Endothelial cell of umbilical vein (primary cell): ENCODE measurements at places on chromosomes 5 and 9.

DNA sequence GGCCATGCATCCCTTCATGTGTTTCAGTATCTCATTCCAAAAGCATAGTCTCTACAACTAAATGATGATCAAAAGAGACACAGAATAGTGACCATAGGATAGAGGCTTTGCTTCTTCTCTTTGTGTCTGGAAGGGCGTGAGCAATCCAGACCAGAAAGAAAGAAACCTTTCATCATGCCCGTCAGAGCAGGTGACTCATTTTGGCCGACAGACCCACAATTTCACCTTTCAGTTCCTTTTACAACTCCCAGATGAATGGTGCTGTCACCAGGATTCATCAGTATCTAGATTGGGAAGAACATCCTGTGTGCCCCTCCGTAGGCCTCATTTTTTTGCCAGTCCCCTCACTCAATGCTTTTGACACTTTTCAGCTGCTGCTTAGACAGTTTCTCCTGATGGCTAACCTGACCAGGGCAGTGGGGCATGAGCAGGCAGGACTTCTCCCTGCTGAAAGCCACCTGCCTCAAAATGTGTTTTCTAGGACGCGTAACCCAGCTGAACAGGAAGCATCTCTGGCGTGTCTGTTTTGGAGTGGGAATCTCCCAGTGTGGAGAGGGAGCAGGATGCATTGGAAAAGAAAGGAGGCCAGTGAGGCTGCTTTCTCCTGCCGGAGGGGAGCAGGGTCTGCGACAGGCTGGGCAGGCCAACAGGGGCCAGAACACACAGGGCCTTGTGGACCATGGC, 21.2 kb downstream of the ABLIM3 start:
- no peak for DNase-seq

GRCh38 chr5:74949976-74950375, 83.8 kb upstream of the FAM169A start:
- no peak for DNase-seq

DNA sequence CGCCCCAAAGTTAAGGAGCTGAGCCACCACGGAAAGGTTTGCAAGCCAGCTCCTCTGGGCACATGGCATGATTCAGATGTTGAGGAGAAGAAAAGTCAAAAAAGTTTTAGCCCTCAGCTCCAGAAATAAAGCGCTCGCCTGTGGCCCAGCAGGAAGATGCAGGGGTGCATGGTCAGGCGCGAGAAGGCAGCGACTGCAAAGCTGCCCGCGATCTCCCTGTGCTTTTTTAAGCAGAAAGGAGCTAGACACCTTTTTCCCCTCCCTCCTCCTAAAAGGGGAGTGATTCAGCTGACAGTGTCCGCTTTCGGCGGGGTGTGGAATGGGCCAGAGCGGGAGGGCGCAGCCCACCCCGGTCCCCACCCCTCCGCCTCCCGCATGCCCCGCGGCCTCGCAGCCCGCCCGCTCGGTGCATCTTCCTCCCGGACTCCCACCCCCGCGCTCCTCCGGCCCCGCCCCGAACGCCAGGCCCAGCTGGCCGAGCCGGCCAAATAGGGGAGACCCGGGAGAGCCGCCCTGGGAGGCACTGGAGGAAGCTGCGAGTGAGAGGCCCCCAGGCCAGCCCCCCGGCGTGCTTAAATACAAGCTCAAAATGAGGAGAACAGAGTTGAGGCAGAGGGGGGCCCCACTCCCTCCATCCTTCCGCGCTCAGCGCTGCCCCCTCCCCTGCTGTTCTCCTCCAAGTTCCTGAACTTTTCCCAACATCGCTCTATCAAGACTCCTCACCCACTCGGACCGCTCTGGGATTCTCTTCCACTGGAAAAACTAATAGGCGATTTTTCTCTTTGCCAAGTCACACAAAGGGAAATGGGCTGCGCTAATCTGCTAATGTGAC, at the start of gene ADAMTS12:
Gene ADAMTS12, minus strand, starts transcription at position 203 of the 832 bp plus-strand sequence. Its CDS starts 134 bp downstream, at position 69.
- no peak for DNase-seq

DNA sequence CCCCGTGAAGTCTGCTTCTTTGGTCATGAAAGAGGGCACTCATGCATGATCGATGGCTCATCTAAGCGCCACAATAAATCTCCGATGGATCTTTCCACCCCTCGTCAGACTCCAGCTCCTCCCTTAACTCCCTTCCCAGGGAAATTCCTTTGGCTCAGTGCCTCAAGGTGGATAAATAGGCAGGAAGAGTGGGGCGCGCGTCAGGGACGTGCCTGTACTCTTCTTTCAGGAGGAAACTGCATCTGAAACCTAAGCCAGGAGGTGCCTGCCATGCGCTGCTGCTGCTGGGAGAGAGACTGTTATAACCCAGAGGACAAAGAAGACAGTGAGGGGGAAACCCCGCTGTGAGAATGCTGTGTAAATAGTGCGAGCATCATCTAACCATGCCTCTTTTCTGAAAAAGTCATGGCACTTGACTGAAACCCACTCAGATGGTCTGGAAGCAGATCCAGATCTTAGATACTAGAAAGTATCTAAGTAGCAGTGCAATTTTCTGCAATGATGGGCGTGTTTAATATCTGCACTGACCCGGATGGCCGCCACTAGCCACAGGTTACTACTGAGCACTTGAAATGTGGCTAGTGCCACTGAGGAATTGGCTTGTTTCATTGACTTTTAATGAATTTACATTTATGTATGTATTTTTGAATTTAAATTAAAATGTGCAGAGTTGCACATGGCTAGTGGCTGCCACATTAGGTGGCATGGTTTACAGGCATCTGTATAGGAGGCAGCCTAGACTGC, 120.3 kb upstream of the BASP1 start:
- DNase-seq = no peak

DNA sequence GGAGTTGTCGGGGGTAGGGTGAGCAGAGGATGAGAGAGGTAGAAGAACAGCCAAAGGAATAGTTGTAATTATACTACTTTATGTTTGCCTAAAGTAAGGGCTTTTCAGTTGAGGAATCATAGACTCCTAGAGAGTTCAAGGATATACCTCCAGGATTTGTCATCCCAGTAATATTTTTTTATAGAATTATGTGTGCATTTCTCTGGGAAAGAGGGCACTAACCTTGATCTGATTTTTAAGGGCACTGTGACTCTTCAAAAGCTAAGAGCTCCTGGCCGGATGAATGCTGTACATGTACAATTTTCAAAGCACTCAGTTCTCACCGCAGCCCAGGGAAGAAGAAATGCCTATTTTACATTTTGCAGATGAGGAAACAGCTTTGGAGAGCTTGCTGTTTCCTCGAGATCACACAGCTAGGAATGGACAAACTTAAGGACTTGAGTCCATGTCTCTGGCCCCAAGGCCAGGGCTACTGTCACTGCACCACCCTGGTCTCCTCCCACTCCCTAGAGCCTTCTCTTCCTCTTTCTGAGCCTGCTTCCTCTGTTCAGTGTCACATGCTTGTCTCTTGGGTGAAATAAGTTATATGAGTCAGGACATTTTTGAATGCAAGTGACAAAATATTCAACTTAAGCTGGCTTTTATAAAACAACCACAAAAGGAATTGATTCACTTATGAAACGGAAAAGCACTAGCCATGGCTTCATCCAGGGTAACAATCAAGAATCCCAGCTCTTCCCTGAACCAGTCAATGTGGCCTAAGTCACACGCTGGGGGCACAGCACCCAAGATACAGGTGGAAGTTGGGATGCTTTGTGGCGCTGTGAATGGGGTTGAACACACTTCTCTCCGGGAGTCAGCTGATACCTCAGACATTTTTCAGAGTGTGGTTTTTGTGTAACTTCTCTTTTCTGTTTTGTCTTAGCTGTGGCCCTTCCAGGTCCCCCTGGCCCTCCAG, 45.7 kb upstream of the TGFBR1 start:
- DNase-seq = no peak

GRCh38 chr9:15369238-15369637, 53.4 kb upstream of the SNAPC3 start:
- no peak for DNase-seq
